RPMI7951 (cell line): ENCODE measurements at places on chromosomes 12 and 14.

DNA sequence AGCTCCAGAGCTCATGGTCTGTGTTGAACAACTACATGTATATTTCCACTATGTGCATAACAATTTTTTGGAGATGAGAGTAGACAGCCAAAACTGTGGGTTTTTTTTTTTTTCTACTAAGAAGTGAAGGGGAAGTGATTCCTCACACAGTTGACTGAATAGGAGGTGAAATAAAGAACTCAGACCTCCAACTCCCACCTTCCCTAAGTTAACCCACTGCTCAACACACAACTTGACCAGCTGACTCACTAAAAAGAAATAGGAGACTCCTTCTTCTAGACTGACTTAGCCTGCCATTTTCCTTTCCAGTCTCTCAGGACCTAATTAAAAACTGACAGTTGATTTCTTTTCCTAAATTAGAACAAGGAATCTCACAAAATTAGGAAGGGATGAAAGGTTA, 1.7 kb downstream of the M6PR start:
- no peak for DNase-seq

- no peak for DNase-seq
These were observed 36.1 kb downstream of the CPSF6 start for GRCh38 chr12:69275471-69275891.

DNA sequence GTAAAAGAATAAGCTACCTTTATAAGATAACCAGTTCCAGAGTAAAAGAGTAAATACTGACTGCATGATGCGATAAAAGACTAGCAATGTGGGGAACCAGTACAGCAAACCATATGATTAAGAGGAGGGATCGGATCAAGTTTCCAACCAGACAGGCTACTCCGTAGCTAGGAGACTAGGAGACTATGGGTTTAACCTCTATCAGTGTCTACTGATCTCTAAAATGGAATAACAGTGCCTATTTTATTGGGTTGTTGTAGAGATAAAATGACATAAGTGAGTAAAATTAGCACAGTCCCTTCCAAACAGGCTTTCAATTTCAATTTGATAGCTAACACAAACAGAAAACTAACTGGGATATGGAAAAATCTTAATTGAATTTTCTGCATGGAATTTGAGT, 76.0 kb downstream of the PAWR start:
- DNase-seq = peak; percentile 6

- DNase-seq = no peak
These were observed 64.9 kb upstream of the BBS10 start for GRCh38 chr12:76413121-76413520.

GRCh38 chr12:81128930-81129554, 51.2 kb downstream of the ACSS3 start:
- DNase-seq = peak; percentile 7

DNA sequence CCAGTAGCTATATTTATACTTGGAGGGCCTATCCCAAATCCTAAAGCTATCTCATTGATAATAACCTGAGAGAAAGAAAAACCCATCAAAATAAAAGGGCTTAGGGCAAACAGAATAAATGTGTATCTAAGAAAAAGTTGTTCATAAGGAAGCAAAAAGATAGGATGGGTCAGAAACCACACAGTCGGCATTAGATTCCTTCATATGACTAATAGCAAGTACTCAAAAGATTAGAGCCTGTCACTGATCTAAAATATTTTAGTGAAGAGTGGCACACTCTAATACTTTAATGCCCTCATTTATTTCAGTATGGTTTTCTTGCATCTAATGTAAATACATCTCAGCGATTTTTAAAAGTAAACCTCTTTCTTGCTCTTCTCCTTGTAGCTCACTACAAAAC, 17.1 kb upstream of the NAV3 start:
- DNase-seq = no peak

GRCh38 chr12:105968025-105968424, 170.7 kb downstream of the NUAK1 start:
- DNase-seq = no peak

DNA sequence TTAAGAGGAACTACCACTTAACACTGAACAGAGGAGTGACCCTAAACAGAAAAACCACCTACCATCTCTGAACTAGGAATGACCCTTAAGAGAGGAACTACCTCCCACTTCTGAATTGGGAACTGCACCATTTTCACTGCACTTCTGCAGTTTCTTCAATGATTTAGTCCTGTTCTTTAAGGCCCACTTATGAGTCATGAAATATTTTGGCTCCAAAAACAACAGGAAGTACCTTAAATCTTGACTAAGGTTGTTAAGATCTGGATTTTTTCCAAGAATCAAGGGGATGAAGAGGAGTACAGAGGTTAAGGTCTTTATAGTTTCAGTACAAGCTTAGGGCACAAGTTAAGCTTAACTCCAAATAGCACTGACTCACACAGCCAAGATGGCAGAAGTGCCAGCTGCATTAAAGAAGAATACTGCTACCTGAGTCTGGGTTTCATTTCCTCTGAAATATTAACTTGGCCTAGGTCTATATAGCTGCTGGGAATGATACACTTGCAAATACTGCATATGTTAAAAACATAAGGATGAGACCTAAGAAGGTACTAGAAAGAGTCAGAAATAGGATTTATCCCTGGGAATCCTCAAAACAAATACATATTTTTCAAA, 4.2 kb downstream of the NPC2 start:
- peak; percentile 87 for DNase-seq

- no peak for DNase-seq
These were observed 846.0 kb upstream of the LRFN5 start for GRCh38 chr14:40760704-40761103.

DNA sequence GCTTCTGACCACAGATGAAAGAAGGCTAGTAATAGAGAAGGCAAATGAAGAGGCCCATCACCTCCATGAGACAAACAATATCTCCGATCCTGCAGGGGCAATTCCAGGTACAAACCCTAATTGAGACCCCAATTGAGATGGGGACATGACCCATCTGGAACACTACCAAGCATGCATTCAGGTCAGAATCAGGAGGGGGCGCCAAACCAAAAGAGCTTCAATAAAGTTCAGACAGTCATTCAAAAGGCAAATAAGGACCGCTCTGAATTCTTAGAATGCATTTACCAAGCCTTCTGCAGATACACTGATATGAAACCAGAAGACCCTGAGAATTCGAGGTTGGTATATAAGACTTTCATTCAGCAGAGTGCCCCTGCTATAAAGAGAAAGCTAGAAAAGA, 10.2 kb upstream of the EDDM3B start:
- DNase-seq = no peak

DNA sequence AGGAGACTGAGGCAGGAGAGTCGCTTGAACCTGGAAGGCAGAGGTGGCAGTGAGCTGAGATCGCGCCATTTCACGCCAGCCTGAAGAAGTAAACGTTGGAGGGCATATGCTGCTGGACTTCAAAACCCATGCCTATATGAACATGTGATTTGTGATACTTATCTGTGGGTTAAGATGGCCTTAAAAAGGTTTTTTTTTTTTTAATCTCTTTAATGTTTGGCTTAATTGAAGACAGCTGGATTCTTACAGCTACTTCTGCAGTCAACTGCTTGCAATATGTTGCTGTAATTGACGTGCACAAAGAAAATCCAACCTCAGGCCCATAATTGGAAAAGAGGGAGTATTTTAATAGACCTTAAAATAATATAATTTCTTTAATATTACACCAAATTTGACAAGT, 1.5 kb upstream of the B3GNT4 start:
- DNase-seq = no peak

- no peak for DNase-seq
These were observed 90.0 kb downstream of the ANO6 start for GRCh38 chr12:45305907-45306306.

DNA sequence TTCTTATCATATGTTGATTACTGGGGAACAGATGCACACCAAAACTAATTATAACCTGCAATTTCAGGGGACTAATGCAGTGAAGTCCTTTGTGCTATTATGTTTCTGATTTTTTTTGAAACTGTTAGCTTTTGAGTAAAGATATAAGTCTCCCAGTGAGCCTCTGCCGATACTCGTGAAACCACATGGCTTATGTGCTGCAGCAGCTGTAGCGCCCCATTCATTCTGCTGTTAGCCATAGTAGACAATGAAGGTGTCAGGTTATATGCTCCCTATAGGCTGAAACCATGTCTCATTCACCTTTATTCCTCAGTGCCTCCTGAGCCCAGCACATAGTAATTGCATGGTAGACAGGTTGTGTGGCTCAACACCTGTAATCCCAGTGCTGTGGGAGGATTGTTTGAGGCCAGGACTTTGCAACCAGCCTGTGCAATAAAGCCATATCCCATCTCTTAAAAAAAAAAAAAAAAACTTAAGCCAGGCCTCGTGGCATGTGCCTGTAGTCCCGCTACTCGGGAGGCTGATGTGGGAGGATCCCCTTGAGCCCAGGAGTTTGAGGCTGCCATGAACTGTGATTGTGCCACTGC, 25.0 kb downstream of the GOLGA5 start:
- DNase-seq = no peak

- DNase-seq = no peak
These were observed 2.7 kb downstream of the ARL6IP4 start for GRCh38 chr12:122982963-122983788.

DNA sequence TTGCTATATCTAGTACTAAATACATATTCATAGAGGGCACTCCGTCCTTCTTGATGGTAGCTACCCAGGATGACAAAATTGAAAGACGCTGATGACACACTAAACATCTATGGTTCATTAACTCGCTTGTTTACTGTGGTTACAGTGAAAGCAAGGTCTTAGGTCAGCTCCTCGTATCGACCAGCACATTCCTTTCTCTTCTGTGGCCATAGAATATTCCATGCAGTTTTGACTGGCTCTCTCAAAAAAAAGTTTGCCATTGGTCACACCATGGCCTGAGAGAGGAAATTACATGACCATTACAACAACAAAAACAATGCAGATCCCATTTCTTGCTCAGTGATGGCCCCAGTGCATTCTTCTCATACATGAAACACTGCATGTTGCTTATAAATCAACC, 411.4 kb upstream of the SOX5 start:
- DNase-seq = peak; percentile 15

DNA sequence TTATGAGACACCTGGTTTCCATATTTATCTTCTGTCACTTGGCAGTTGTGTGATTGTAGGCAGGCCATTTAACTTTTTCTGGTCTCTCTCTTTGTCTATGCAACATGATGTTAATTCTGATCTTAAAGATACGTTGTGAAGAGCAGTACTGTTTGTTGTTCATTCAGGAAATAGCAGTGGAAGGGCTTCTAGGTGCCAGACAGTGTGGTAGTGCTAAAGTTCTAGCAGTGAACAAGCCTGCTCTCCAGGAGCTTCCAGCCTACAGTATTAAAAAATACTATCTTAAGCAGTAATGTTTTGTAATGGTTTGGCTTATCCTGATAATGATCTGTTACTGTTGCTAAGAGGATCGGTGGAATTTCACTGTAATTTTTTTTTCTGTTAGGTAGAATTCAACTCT, 15.2 kb downstream of the NAA30 start:
- DNase-seq = no peak

GRCh38 chr14:79279645-79280597, 931.4 kb downstream of the DIO2 start:
- no peak for DNase-seq

DNA sequence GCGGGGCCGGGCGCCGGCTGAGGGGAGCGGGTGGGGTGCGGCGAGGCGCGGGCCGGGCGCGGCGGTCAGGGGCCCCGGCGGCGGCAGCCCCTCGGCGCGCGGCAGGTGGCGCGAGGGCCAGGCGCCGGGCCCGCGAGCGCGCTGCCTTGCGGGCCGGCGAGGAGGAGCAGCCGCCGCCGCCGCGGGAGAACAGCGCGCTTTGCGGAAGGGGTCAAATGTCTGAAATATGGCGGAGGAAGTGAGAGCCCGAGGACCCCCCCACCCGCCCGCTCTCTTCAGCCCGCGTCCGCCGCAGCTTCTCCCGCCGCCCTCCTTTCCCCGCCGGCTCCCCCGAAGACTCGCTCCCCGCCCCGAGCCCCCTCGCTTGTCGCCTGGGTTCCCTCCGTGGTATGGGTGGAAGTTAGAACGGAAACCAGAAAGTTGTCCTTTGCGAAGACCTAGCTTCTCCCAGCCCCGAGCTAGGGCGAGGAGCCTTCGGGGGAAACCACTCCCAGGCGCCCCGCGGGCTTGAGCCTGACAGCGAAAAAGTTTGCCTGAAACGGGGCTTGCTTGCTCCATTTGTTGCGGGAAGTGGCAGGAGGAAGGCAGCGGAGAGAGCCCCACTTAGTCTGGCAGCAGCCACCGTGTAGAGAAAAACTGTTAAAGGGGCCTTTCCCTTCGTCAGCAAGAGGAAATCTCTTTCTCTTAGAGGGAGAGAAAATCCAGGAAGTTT, 551 bp downstream of the RAP1B start:
- DNase-seq = peak; percentile 69

DNA sequence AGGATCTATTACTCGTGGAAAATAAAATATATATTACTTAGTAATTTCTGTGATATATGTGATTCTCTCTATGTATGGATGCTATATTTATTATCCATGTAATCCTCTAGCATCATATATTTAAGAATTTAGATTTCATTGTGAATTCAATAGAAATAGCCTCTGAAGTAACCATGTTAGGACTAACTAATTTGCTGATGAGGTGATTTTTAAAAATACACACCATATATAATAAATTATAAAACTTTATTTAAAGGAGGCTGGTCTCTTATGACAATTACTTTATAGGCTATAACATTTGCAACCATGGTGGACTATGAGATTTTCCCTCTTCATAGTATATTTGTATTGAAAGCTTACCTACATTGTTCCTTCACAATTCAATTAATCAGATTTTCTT, 424.9 kb upstream of the MGAT4C start:
- no peak for DNase-seq

GRCh38 chr12:2013527-2014223, 9.4 kb upstream of the DCP1B start:
- no peak for DNase-seq

DNA sequence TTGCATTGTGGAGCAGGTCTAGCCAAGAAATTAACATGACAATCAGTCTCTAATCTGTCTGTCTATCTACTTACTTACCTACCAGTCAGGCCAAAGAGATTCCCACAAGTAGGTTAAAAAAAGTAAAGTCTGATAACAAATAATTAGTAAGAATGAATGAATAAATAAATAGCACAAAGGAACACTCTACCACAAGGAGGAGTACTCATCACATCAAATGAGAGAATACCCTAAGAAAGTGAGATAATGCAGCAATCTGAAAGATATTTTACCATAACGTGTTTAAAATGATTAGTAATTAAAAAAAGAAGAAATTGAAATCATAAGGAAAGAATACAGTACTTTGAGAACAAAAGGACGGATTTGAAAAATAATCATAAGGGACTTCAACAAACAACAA, 187.2 kb downstream of the SYNE2 start:
- no peak for DNase-seq

- no peak for DNase-seq
These were observed 8.4 kb downstream of the ASIC1 start for GRCh38 chr12:50065726-50066310.

GRCh38 chr12:26680727-26681455, 152.1 kb downstream of the ITPR2 start:
- peak; percentile 57 for DNase-seq

DNA sequence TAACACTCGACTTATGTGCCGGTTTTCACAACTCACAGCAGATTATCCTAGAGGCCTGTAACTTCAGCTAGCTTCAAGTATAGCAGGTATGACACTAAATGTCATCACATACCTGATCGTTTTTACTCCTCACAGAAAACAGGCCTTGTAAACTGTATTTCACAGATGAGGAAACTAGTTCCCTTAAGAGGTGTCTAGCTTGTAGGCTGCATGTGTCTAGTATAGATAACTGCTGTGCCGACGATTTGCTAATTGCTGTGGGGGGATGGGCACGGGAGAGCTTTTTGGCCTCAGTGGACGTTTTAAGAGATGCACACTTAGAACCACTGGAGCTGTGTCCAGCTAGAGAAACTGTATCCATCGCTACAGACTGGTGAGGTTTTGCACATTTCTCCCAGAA, 78.8 kb downstream of the PAPOLA start:
- DNase-seq = no peak
